ENCODE measurements at places on chromosomes 6 and 20.
A peak's percentile ranks its signal among the peaks of the same experiment; 100 is the strongest.

- no peak for DNase-seq
Measured at GRCh38 chr20:10129749-10130148, 88.9 kb upstream of the SNAP25 start.

DNA sequence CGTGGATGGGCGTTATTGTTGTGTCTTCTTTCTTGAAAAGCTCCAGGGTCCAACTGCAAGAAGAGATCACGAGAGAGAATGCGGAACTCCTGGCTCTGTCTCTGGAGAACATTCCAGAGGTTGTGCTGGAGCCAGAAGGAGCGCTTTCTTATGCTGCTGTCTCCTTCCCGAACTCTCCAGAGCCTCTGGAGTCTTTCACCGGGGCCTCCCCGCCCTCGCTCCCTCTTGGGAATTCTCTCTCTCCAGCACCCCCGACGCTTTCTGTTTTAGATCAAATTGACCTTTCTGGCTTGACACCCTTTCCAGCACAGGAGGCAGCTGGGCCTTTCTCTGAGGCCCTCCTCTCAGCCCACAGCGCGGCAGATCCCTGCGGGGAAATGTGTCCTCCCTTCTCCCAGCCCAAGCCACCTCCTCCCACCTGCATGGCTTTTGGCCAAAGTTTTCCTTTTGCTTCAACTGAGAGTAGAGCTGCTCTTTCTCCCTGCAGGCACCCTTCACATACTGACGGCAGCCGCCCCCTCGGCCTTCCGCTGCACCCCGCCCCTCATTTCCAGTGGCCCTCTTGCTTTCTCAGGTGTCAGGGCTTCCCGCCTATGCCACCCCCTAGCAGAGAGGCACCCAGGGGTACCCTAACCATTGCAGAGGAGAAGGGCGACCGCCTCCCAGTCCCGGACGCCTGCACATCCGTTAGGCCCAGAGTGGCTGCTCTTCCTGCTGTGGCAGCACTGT, 6.6 kb upstream of the CCR6 start:
- DNase-seq: no peak

DNA sequence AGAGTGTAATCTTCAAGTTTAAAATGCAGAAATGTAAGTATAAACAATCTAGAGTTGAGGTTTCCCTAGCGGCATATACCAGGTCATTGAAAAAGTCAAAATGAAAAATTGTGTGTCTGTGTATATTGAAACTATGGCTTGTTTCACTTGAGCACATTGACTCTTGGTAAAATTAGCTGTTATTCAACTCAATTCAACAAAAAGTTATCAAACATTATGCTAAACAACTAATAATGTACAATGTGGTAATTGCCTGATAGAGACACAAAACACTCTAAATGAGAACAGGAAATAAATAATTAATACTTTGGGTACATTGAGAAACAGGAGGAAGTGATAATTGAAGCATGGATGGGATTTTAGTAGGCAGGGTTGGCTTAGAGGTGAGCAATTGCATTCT, 444.8 kb downstream of the CDKAL1 start:
- DNase-seq: no peak

GRCh38 chr6:2734488-2735166, 16.1 kb downstream of the MYLK4 start:
- DNase-seq: no peak

DNA sequence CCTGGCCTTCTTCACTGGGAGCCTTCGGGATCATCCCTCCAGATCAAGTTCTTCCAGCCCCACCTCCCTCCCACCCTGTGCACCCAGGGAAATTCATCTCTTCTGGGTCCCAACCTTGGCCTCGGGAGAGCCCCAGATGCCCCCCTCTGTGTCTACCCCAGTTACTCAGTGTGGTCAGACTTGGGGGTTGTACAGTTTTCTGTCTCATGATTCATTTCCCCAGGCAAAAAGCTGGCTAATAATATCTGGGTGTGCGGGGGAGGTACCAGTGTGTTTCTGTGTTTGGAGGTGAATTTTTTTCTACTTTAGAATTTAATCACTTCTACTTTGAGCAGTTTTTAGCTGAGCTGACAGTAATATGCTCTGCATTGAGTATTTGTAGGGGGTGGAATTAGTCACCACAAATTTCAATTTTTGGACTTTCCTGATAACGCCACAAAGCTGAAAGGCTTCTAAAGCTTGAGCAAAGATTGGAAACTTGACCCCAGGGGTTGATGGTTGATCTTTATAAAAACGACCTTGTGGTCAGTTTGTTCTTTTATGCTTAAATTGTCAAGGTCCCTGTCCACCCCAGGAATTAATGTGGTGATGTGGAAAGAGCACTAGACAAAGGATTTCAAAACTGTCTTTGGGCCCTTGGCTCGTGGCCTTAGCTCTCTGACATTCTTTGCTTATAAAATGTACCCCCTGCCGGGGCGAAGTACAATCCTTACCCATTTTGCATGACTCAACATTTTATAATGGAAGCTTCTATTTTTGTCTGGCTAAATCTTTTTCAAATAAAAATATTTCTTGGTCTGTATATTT, 284.7 kb upstream of the TAB2 start:
- peak; percentile 80 for DNase-seq

DNA sequence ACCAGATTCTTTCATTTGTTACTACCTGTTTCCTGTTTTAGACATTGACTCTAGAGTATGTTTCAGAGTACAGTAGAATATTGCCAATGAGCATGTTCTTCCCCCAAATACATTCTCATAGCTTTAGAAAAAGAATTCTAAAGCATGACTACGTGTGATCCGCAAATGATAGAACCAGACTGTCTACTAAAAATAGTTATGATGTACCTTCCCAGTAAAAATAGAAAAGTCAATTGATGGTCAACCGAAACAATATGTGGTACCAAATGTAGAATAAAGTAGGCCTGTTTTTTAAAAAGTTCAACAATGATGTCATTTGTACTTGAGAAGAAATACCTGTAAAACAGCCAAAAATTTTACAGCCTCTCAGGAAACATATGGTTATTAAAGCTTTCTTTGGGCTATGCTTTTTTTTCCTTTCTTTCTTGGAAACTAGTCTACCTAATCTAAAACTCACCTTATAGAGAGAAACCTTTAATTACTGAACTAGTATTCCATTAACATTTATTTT, 130.1 kb upstream of the MTHFD1L start:
- no peak for DNase-seq

DNA sequence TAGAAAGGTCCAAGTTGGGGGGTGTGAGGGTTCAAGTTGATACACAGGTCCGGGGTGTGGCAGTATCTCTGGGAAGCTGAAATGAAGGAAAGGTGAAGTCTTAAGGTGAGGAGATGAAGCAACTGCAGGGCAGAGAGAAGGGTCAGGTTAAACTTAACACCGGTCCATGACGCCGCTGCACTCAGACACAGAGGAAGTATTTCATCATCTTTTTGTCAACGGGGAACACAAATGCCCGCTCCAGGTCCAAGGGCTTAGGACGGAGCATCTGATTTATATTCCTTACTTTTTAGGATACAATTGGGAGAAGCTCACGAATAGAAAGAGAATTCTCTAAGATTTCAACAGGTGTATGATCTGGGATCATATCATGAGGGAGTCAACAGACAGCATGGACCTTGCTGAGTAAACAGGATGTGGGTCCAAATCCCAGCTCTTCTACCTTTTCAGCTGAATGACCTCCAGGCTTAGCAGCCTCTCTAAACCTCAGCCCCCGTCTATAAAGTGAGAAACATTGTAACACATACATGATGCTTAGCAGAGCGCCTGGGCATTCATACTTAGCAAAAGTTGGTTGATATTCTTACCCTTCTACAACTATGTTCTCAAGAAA, 197.5 kb downstream of the ATXN1 start:
- DNase-seq: no peak

DNA sequence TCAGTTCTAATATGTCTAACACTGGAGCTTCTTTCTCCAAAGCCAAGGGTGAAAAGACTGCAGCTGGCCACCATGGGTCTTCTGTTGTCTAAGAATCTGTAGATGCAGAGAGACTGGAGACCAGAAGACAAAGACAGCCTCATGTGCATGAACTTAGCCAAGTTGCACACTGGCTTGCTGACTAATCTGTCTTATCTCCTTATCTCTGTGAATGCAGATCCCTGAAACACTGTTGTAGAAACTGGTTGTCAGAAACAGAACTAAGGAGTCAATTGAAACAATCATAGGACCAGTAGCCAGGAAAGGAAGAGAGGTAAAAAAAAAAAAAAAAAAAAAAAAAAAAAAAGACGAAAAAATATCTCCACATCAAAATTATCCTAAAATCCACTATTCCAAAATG, 109.7 kb downstream of the BFSP1 start:
- no peak for DNase-seq
